ENCODE measurements at places on chromosomes 11 and 22.

GRCh38 chr11:17988465-17988864 lies 24.4 kb downstream of the SERGEF start:
- DNase-seq = no peak

- DNase-seq = no peak
Measured at GRCh38 chr22:37306494-37306829, 24.2 kb downstream of the CYTH4 start.

- no peak for DNase-seq
Measured at GRCh38 chr11:110711448-110711775, 825 bp downstream of the ARHGAP20 start.

- DNase-seq = no peak
Measured at GRCh38 chr11:104654181-104654813, 244.0 kb downstream of the CASP12 start.

- no peak for DNase-seq
Measured at GRCh38 chr11:49213026-49213560, 4.7 kb upstream of the FOLH1 start.

DNA sequence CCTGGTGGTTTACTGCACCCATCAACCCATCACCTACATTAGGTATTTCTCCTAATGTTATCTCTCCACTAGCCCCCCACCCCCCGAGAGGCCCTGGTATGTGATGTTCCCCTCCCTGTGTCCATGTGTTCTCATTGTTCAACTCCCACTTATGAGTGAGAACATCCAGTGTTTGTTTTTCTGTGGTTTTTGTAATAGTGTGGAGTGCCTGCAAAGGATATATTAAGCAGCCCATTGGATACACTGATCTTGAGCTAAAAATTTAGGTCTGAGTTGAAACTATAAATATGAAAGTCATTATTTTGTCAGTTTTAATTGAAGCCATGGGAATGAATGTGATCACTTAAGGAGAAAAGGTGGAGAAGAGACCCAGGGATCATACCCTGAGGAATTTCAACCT lies 23.0 kb downstream of the MRPL48 start:
- DNase-seq = no peak

DNA sequence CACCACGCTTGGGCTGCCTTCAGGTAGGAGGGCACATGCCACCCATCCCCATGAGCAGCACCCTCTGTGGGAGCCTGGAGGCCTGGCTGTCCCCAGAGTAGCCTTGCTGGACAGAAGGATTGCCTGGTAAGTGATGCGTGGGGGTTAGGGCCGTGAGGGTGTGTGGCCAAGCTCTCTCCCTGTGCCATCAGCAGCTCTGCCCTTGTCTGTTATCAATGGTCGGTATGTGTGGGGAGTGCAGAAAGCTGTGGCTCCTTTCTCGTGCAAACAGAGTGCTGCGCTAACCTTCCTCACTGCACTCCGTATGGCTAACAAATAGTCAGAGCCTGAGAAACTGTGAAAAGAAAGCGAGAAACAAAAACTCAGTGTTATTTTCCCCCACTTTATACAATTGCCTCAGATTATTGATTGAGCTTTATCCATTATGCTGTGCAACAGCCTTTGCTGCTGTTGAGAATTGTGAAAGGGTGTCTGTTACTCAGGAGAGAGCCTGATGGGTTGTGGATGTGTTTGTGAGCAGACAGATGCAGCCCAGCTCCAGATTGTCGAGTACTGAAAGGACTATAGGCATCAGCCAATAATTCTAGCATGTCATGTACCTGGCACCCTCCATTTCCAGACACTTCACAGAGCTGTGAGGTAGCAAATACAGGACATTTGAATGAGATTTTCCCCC lies 432.2 kb downstream of the NTM start:
- DNase-seq = no peak

Measured in progenitor cell of endocrine pancreas (in vitro differentiated cells).